Thoracic aorta endothelial cell (primary cell): ENCODE measurements at places on chromosomes 5 and 9. TPM values are rescaled to one million over a fixed set of nuclear protein-coding genes. Genes with fewer than 3 reads are reported as not detected.

Gene CDC42SE2
- 52.7 and 54.3 TPM in 2 replicates for total RNA-seq

Gene OR13F1
- not detected in 2 replicates for total RNA-seq

Gene SARDH
- 0.40 and 0.50 TPM in 2 replicates for total RNA-seq

Gene FOXI1
- total RNA-seq = not detected in 2 replicates

Gene SPATA31D4
- not detected in 2 replicates for total RNA-seq
